ENCODE measurements at places on chromosomes 12 and 14.

DNA sequence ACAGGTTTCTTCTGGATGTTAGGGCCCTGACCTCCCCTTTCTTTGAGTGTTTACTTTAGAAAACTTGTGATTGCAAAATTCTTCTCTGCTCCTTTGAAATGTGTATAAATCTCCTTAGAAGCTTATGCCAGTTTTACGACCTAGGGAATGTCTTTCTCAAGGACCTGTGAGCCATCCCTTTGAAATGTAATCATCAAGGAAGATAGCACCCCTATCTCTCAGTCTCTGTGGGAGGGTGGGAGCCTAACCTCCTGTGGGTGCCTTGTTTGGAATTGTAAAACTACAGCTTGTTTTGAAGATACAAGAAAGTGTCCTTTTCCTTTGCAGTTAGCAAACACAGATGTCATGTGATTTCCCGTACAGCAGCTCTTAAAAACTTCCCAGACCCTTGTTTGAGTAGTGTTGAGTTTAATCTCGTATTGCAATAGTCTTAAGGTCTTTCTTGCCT, 3.3 kb downstream of the OR10AD1 start:
- peak; percentile 55 for DNase-seq

DNA sequence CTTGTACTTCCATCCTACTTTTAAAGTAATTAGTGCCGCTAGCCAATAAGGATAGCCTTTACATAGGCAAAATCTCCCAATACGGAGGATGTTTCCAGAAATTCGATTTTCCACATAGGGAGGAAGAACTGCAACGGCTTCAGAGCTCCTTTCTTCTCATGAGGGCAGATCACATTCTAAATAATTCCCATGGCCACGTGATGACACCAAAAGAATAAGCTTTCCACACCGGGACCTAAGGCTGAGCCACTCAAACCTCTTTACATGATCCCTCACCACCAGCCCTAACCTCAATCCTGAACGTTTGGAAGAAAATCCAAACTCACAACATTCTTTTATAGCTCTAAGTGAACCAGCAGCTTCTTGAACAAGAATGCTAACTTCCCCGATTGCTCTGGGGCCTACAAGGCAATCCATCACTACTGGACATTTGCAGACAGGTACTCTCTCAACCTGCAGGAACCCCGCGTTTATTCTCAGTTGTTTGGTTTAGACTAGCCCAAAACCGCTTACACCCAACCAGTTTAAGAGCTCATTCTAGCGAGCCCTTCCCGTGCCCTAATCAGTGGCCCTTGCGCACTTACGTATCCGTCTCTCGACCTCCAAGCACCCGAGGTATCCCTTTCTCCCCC, 884 bp downstream of the CAPRIN2 start:
- no peak for DNase-seq

- no peak for DNase-seq
These were observed 83.0 kb upstream of the CCND2 start for GRCh38 chr12:4190366-4191063.

DNA sequence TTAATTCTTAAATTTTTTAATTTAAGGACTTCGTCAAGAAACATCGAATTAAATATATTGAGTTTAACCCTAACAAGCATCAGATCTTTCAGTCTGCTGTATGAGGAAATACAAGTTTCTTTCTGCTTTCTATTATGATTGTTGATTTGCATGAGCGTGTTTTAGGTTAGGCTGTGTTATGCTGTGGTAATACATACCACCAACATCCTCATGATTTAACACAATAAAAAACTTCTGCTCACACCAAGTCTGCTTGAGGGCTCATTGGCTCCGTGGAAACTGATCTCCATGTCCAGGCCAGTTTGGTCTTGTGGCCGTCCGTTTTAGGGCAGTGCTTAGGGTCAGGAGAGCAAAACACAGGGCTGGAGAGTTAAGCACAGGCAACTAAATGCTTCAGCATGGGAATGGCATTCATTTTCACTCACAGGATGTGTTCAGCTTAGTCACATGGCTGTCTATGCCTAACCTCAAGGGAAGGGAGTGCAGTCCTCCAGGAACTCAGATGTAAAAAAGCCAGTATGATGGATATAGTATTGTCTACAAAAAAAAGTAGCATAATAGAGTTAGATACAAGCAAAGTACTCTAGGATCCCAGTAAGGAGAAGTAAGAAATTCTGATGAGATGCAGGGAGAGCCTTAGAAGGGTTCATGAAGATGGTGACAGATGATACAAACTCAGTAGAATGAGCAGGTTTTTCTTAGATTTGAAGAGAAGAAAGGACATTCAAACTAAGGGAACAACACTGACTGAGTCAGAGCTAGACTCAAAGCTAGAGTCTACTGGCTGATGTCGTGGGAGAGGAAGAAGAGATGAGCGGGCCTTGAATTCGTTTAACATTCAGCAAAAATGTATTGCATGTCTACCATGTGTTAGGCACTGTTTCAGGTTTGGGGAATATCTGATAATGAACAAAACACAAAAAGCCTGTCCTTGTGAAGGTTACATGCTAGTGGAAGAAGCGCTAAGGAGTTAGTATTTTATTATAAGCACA, 16.3 kb downstream of the MARK3 start:
- no peak for DNase-seq

GRCh38 chr14:91350813-91351511, 66.7 kb downstream of the CCDC88C start:
- peak; percentile 76 for DNase-seq

GRCh38 chr12:98572010-98572409, 21.5 kb upstream of the SLC25A3 start:
- no peak for DNase-seq

- DNase-seq: no peak
These were observed 129.6 kb upstream of the GARIN2 start for GRCh38 chr14:67059596-67059995.

- no peak for DNase-seq
These were observed 1.6 kb downstream of the LRRC43 start for GRCh38 chr12:122184517-122184916.

- DNase-seq: no peak
These were observed 191.4 kb upstream of the BCL2L14 start for GRCh38 chr12:11879306-11879705.

- DNase-seq: peak; percentile 13
These were observed 62.8 kb downstream of the SERPINA3 start for GRCh38 chr14:94675036-94675435.

- DNase-seq: peak; percentile 98
These were observed 227.3 kb downstream of the KTN1 start for GRCh38 chr14:55807053-55807880.

GRCh38 chr12:27502021-27502435, 22.0 kb upstream of the PPFIBP1 start:
- DNase-seq: no peak

GRCh38 chr12:131420867-131421447, 289.9 kb upstream of the SFSWAP start:
- DNase-seq: no peak

- no peak for DNase-seq
These were observed 39.4 kb upstream of the TMPRSS12 start for GRCh38 chr12:50803230-50803875.

DNA sequence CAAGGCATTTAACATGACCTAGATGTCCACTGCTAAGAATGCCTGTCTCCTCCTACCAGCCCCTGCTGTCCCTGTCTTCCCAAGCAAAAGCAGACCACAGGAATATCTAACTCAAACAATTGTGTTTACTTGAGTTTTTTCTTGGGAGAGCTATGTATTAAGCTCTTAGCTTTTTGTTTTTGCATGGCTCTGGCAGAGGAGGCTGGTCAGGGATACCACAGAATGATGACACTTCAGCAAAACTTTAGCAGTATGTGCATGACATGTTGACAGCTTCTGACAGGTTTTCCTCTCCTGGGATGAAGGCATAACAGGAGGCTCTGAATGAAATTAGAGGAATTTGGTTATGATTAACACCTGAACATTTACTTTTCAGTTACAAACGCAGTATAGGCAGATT, 6.9 kb downstream of the TMBIM6 start:
- DNase-seq: no peak

DNA sequence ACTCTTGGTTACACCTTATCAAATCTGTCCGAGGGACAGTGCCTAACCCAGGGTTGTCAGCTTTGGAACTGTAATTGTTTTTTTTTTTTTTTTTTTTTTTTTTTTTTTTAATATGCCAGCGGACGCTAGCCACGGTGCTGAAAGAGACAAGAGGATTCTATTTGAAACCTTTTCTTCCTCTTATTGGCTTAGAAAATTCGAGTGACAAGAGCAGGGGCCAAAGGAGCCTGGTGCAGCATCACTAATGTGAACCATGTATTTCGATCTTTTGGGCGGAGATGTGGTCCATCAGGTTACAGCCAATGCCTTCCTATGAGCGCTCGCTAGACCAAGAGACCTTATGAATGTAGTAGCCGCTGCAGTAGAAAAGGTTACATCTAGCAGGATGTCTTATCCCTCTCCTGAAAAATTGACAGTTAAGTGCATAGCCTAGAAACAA, 922 bp downstream of the PTPRR start:
- no peak for DNase-seq

GRCh38 chr12:52210925-52211650, 19.3 kb upstream of the KRT80 start:
- DNase-seq: no peak

GRCh38 chr12:58954002-58954401, 33.7 kb upstream of the LRIG3 start:
- no peak for DNase-seq

DNA sequence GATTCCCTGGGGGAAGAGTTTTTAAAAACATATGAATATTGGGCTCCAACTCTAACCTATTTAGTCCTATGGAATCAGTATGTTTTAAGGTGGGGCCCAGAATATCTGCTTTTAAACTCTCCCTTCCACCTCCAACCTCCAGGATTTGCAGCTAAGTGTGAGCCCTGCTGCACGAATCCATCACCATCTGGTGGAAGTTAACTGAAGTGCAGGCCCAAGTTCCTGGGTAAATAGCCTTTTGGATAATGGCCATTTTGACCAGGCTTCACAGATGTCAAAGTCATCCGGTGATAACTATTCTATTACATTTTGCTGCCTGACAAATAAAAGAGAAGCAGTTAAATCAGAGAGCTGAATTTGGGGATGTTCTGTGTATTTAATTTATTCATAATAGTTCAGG, 58.1 kb upstream of the RMST start:
- DNase-seq: peak; percentile 72

DNA sequence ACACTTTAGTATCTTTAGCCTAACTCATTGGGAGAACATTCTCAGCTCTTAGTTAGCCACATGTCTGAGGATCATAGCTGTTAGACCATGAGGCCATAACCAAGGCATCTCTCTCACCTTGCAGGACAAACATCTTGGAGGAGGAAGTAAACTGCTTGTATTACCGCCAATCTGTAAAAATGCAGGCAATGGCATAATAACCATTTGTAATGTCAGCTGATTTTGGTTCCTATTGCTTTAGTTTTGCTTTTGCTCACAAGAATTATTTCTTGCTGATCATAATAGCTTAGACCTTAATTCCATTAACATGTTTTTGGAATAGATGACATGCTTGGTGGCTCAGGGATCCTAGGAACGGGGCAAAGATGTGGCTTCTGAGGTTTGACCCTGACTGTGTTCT, 16.4 kb upstream of the GSG1 start:
- no peak for DNase-seq

GRCh38 chr12:12025799-12026386, 44.8 kb upstream of the BCL2L14 start:
- DNase-seq: no peak

GRCh38 chr12:67827820-67828383, 161.3 kb upstream of the IFNG-AS1 start:
- peak; percentile 71 for DNase-seq

DNA sequence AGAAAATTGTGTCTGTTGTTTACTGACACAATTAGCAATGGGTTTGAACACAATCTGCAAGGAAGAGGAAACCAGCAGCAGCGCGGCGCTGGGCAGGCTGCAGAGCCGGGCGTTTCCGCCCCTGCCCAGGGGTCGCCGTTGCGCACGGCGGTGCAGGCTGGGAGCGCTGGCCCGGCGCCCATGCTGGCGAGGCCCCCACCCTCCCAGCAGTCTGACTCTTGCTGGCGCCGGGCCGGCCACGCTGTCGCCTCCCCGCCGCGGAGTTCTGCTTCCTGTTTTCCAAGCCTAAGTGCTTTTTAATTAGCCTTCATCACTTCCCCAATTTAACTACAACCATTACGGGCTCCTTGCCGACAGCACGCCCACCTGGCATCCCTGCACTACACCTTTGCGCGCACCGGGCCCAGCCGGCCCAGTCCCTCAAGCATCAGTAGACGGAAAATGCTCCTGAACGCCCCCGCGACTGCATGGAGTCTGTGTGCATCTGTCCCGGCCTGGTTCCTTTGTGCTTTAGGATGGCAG, 212.1 kb downstream of the GXYLT1 start:
- DNase-seq: peak; percentile 63

- DNase-seq: no peak
These were observed 54.3 kb downstream of the PRMT8 start for GRCh38 chr12:3545121-3545796.

GRCh38 chr12:78977304-78977867, 112.8 kb downstream of the SYT1 start:
- DNase-seq: no peak

GRCh38 chr12:84201976-84202375, 710.6 kb downstream of the SLC6A15 start:
- DNase-seq: no peak

DNA sequence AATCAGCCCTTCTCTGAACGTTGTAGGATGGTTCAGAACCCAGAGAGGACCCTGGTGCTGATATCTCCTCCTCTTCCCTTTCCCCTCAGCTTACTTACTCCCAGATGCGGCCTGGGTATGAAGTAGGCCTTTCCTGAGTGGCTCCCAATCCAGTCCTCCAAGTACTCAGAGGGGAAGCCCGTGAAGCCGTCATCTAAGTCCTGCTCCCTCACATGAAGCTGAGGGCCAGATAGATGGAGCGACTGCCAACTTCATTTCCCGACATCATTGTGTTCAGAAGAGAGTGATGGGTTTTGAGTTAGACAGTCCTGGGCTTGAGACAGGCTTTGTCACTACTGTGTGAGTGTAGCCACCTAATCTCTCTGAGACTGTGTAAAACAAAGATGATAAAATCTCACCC, 2.7 kb downstream of the APOLD1 start:
- DNase-seq: no peak

- DNase-seq: no peak
These were observed 101.3 kb downstream of the SLC6A15 start for GRCh38 chr12:84811291-84811690.

- peak; percentile 68 for DNase-seq
These were observed 11.1 kb downstream of the ACTN1 start for GRCh38 chr14:68968051-68968450.

DNA sequence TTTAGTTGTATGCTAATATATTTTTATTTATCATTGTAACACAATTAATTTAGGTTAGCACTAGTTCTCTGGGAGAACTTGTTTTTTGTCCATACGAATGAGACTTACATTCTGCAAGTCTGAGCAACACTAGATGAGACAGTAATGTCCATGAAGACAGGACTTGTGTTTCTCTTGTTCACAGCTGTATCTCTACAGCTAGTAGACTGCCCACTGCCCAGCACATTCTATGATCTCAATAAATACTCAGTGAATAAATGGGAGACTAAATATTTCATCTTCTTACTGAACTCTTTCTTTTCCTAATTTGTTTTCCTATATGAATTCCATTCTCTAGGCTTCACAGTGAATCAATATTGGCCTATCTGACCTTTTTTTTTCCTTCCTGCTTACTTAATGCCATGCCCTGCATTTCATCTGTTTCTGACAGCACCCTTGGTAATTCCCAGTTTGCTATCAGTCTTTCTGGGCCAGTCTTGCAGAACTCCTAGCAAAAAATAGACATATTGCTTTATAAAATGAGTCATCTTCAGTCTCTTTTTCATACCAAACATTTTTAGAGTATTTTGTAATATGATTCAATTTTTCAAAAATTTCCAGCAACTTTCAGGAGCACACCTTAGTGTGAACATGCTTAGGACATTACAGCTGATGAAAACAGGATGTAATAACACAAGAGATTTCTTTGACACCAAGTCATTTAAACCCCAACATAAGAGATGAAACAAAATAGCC, 185.5 kb upstream of the ATP2B1 start:
- DNase-seq: no peak

All from stomach (tissue), 19 donors.